ENCODE measurements at places on chromosomes 16 and 17.

DNA sequence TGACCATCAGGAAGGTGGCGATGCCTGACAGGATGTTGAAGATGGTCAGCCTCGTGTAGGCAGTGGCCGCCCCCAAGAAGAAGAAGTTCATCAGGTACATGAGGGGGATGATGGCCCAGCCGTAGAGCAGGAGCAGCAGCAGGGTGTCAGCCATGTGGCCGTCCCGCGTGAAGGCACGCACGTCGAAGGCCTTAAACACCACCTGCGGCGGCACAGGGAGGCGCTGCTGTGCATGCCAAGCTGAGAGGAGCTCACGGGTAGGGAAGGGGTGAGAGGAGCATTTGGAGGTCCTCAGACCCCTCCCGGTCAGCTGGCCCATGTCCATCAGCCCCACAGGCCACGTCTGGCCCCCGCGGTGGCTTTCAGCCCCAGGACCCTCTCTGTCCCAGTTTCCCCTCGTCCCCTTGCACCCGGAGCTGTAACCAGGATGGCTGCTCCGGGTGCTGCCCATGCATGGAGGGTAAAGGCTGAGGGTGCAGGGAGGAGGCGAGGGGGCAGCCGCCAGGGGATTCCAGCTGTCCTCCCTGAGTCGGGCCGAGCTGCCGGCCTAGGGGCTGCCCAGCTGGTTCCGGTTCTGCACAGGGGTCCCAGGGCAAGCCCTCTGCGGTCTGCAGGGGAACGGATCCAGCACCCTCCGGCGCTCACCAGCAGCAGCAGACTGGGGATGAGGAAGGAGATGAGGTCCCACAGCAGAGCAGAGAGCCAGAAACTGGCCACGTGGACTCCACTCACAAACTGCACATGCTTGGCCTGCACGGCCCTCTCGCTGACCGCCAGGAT is 17.1 kb upstream of the RNPS1 start:
- DNase-seq = no peak

DNA sequence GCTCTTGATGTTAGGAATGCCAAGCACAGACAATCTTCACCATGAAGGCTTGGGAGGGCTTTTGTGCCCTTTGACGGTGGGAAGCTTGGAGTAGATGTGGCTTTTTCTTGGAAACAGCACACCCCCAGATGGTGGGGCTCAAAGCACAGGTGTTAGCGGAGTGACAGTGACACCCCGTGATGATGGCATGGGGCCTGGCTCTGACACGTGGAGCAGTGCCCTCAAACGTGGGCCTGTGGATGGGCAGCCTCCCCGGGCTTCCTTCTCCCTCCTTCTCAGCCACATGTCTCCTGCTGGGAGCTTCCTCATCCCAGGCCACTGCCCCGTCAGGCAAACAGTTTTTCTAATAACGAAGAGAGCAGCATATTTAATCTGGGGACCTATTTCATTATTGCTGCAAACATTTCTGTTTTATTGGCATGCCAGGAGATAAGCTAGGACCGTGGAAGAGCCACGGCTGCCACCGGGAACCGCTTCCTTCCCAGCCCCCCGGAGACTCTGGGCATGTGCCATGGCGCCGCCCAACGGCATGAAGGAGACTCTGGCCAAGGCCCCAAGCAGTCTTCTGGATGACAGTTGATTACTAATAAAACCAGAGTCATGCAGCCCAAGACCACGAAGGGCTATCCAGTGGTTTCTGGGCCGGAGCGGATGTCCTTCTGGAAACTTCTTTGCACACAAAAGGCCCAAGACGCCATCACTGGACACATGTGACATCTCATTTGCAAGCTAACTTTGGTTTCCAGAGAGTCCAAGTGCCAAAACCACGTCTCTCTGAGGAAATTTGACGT is 280.3 kb upstream of the FOXF1 start:
- no peak for DNase-seq

DNA sequence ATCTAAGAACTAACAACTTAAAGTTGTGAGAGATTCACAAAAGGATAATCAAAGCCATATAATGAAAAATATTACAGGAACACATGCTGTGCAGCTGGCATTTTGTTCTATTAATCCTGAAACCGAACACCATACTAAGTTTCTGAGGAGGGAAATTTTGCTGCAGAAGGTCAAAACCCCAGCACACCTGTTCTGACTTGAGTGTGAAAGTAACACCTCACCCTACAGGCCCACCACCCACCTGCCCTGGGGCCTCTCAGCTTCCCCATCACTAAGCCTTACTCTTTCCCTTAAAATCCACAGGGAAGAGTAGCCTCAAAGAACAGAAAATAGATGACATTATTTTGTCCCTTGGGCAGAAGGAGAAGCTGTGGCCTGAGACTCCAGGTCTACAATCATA is 44.8 kb downstream of the STAT5A start:
- DNase-seq = no peak

- DNase-seq = no peak
These were observed 11.4 kb upstream of the CCL1 start for GRCh38 chr17:34374457-34374856.

DNA sequence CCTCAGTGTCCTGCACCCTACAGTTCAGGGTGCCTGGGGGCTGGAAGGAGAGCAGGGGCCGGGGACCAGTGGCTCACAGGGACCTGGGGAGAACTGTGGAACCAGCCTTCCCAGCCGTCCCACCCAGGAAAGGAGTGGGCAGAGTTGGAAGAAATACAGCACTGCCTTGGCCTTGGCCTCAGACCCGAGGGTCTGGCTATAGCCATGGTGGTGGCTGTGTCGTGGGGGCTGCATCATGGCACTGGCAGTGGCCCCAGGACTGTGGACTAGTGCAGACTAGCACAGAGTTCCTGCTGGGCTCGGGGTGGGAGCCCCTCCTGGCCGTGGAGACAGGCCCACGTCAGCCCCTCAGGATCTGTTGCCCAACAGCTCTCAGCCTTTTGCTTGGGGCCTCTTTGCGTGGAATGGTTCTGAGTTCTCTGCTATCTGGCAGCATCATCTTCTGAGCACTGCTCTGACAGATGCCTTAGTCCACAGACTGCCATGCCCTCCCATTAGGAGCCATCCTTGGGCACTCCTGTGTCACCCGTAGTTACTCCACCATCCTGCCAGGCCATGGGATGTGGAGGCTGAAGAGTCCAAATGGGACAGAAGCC is 12.6 kb upstream of the DNASE1 start:
- no peak for DNase-seq

GRCh38 chr17:39230361-39230760 is 4.6 kb upstream of the STAC2 start:
- no peak for DNase-seq

DNA sequence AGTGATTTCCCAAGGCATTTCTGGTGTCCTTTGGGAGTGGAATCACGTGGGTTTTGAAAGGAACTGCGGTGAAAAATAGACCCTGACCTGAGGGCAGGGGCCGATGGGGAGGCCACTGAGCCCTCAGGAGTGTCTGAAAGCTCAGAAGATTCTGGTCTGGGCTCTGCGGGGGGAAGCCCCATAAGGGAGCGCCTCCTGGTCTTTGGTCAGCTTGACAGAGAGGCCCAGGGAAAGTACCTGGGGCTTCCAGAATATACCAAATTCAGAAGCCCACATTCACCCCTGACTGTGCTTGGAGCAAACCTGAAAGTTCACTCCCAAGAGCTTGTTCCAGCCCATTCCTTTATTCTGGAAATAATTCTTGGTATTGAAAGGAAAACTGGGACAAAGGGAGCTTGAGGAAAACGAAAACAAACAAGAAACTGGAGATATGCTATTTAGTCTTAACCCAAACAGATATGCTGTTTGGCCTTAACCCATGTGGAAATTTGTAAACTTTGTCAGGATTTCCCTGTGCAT is 23.2 kb upstream of the NAGLU start:
- DNase-seq = no peak

DNA sequence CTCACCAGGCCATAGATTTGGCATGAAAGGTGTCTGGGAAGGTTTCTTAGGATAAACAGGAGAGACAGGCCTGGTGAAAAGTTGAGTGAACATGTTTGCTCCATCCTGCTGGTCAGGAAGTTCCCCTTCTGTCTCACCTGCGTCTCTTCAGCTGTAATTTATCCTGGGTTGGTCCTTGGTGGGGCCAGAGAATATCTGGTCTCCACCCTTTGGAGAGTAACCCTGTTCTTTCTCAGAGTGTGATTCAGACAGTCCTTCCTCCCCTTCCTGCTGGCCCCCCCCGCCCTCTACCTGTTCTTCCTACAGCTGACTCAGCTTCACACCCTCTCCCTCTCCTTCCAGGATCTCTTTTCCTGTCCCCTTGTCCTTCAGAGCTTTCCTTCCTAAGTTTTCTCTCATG is 17.1 kb downstream of the MINK1 start:
- DNase-seq = peak; percentile 70

GRCh38 chr16:85069171-85069570 is 41.6 kb downstream of the KIAA0513 start:
- no peak for DNase-seq

- DNase-seq = no peak
These were observed 42.2 kb upstream of the CNTNAP4 start for GRCh38 chr16:76235025-76235424.

- peak; percentile 34 for DNase-seq
These were observed 2.4 kb downstream of the ALKBH5 start for GRCh38 chr17:18185832-18186626.

- DNase-seq = no peak
These were observed 31.2 kb upstream of the ZNF469 start for GRCh38 chr16:88351491-88352101.

DNA sequence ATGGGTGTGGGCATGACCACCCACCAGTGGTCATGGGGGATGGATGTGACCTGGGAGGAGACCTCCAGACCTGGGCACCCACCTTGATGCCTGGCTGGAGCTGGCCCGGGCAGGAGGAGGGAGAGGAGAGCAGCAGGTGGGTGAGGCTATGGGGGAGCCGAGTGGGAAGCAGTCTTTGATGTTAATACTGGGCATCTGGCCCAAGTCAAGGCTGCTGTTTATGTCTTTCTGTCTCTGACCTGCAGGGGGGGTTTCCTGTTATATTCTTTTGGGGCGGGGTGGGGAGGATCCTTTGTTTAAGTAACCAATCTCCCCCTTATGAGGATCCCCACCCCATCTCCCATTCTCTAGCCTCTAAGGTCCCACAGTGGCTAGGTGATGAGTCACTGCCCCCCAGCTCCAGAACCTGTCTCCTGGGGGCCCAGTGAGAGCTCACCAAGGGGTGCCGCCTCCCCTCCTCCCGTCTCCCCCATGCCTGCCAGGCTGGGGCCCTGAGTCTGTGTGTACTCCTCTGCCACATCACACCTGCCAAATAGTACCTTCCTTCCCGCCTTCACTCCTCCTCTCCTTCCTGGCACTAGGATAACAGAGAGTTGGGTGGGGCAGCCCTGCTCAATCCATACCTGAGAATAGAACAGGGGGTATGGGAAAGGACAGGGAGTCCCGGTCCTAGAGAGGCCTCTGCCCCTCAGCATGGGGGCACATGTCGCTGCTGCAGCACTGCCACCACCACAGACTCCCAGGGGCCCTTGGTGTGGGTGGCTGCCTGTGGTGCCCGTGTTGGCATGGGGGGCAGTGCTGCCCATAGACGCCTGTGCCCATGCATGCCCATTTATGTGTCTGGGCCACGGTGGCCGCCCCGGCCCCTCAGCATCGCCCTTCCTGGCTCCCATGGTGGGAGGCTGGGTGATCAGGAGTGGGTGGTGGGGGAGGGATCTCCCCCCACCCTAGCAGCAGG is 7.3 kb downstream of the THRA start:
- no peak for DNase-seq

- no peak for DNase-seq
These were observed 28.8 kb downstream of the PRKCA start for GRCh38 chr17:66331038-66331816.

DNA sequence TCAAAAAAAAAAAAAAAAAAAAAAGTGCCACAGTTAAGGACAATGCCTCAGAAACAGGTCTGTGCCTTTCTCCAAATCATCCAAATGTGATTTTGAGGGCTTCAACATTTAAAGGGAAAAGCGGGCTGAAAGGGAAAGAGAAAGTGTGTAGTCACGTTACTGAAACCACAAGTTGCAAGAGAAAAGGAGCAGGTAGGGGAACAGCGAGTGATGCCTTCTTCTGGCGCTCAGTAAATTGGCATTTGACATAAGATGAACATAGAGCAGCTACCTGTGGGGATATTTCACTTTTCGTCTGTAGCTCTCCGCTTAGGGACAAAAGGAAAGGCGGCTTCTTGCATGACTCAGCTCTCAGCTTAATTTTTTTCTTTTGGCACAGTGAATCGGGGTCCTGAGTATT is 11.1 kb downstream of the CMTM2 start:
- no peak for DNase-seq

- DNase-seq = peak; percentile 70
These were observed 18.8 kb downstream of the PCTP start for GRCh38 chr17:55769625-55770000.

- DNase-seq = peak; percentile 62
These were observed 37.2 kb downstream of the IRF8 start for GRCh38 chr16:85935974-85936760.

DNA sequence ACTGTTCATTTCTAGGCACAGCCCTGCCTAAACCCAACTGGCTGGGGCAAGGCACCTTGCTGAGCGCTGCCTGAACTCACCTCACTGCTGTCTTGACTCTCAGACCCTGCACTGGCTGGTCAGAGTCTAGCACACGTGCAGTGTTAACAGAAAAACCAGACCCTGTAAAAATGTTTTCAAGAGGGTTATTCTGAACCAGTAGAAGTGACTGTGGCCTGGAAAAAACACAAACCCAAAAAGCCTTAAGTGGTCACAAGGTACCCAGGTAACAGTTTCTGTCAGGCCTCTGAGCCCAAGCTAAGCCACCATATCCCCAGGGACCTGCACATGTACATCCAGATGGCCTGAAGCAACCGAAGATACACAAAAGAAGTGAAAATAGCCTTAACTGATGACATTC is 6.1 kb upstream of the EIF4A3 start:
- no peak for DNase-seq

DNA sequence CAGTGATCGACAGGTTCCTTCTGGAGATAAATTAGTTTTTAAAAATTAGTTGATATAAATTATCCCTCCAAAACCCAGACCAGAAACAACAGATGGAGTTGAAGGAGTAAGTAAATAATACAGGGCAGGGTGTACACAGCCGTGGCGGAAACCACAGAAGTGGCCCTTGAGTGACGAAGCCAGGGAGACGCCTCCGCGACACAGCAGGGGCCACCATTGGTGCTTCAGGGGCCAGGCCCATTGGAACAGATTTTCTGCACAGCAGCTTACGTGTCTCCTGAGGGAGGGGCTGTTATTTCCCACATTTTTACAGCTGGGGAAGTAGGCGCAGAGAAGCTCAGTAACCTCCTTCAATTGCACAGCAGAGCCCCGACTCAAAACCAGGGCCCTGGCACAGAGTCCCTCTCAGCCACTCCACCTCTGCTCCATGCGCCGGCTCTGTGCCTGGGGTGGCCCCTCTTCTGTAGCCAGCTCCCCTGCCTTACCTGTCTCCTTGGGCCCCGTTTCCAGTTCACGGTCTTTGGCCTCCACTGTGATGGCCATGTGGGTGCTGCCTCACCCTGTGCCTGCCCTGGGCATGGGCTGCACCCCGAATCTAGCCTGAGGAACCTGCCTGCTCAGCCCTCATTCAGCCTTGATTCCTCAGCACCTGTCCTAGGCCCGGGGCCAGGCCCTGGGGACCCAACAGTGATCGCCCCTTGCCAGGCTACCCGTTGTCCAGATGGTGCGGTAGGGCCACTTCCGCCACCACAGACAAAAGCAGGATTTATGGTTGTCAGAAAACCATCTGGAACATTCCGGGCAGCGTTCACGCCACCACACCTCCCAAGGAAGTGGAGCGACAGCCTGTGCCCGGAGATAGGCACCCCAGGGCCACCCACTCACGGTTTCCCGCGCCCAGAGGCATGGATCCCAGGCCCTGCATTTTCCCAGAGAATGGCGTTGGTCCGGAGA is 128.5 kb upstream of the GSE1 start:
- no peak for DNase-seq

GRCh38 chr17:63332286-63332685 is 113.8 kb downstream of the CYB561 start:
- no peak for DNase-seq

GRCh38 chr17:75260641-75261335 is 618 bp downstream of the GGA3 start:
- DNase-seq = peak; percentile 49

Data from kidney tubule cell (primary cell).